CD4-positive, alpha-beta T cell treated with Interferon gamma for 1 hour (primary cell): ENCODE measurements at places on chromosomes 3 and 15.

GRCh38 chr3:82999777-83000176, 1238.3 kb upstream of the GBE1 start:
- DNase-seq = no peak

GRCh38 chr3:146650691-146651442, 45.7 kb upstream of the PLSCR5 start:
- DNase-seq = no peak

DNA sequence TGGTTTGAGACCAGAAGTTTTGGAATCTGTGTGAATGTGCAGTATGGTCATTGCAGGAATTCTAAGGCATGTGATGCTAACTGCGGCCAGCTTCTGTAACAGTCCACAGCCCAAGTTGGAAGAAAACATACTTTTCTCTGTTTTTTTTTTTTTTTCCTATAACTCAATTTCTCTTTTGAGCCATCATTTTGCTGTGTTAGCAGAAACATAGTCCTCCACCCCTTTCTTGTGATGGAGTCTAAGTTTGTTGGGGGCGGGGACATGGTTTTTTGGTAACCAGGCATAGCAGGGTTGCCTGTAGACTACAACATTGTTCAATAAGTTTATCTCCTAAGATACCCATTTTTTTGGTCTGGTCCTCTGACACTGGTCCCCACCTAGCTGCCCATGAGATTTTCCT, 223.2 kb upstream of the ONECUT1 start:
- no peak for DNase-seq

GRCh38 chr15:55514414-55514850, 6.4 kb upstream of the DNAAF4 start:
- DNase-seq = no peak

DNA sequence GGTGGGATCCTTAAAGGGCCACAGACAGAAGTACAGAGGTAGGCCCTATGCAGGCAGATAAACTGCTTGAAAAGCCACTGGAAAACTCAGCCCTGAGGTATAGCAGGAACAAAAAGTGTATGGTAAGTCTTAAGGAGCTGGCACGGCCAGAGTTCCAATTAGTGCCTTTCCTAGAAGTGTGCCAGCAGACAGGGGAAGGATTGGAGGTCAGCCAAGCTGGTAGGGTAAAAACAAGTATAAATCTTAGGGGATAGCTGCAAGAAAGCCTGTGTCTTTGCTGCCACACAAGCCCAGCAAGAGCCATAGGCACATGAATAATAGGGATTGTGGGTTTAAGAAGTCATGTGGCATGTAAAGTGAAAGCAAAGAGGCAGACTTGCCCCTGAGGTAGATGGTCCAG, 582.5 kb downstream of the PLOD2 start:
- no peak for DNase-seq

DNA sequence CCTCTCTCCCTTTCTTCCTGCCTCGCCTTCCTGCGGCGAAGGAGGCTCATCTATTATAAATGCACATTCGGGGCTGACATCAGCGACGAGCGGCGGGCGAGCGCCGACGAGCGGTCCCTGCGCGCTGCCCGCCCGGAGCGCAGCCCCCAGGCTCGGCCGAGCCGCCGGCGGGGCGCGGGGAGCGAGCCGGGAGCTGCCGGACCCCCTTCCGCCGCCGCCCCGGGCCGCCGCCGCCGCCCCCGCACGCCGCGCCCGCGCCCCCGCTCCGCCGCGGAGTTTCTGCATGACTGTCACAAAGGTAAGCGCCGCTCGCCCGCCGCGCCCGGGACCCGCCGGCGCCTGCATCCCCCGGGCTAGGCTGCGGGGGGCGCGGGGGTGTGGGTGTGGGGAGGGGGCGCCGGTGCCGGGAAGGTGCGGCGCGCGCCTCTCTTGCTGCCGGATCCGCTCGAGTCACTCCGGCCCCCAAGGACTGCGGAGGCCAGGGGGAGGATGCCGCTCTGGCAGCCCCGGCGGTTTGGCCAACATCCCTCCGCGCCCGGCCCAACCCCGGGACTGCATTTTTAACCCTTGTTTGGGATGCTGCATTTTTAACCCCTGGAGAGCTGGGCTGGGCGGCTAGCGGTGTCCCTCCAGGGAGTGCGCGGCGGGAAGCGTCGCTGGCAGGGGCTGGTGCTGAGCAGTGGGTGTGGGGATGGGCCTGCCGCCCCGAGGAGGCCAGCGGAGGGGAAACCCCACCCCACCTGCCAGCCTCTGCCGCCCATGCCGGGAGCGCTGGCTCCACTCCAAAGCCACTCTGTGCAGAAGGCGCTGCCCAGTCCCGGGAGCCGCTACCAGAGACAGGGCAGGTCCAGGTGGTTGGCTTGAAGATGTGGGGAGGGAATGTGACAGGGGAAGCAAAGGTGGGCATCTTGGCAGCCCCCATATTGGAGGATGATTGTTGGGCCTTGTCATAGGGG, at the start of gene CORO2B:
CORO2B (plus strand) TSS at position 14 of the 956 bp plus-strand sequence; CDS start at position 284, 270 bp downstream.
- no peak for DNase-seq

- DNase-seq = no peak
These were observed 161.5 kb downstream of the FEZF2 start for GRCh38 chr3:62211675-62212429.

DNA sequence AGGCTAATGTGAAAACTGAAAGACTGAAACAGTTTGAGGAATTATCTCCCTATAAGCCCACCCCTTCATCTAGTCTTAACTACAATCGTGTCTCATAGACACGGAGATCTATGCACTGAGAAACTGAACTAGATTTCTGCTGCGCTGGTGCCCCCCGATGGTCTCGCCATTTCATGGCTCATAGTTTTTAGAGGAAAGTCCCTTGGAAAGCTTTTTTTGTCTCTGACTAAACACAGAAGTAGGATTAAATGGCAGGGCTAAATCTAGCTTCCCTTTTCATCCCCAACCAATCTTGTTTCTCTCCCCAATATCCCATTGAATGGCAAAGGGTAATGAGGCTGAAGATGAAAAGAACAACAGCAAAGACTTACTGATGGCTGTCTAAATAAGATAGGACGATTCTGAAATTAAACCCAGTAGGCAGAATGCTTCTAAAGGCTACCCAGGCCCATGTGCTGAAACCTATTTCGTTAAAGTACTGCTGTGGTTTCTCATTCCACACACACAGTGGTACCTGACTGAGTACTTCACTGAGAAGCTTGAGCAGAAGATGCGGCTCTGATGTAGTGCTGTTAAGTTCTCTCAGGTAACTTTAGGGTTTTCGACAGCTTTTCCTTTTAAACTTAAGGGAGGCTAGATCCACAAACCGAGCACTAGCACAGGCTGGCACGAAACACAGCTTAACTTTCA, 142.7 kb downstream of the GADL1 start:
- peak; percentile 44 for DNase-seq

GRCh38 chr3:33831053-33831452, 32.6 kb downstream of the PDCD6IP start:
- DNase-seq = no peak

GRCh38 chr3:52025453-52025852, 29.8 kb upstream of the RPL29 start:
- no peak for DNase-seq

DNA sequence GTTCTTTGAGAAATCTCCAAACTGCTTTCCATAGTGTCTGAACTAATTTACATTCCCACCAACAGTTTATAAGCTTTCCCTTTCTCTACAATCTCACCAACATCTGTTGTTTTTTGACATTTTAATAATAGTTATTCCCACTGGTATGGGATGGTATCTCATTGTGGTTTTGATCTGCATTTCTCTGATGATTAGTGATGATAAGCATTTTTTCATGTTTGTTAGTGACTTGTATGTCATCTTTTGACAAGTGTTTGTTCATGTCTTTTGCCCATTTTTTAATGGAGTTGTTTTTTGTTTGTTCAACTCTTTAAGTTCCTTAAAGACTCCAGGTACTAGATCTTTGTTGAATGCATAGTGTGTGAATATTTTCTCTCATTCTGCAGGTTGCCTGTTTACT, 116.6 kb upstream of the TSC22D2 start:
- no peak for DNase-seq

DNA sequence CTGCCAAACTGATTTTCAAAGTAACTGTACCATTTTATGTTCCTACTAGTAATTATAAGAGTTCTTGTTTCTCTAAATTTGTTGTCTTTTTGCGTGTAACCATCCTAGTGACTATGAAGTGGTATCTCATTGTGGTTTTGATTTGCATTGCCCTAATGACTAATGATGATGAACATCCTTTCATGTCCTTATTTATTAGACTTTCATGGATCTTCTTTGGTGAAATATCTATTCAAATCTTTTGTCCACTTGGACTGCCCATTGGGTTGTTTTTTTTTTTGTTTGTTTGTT, 3.6 kb downstream of the OXSR1 start:
- no peak for DNase-seq

GRCh38 chr3:141900343-141900742, 23.9 kb downstream of the ATP1B3 start:
- no peak for DNase-seq

DNA sequence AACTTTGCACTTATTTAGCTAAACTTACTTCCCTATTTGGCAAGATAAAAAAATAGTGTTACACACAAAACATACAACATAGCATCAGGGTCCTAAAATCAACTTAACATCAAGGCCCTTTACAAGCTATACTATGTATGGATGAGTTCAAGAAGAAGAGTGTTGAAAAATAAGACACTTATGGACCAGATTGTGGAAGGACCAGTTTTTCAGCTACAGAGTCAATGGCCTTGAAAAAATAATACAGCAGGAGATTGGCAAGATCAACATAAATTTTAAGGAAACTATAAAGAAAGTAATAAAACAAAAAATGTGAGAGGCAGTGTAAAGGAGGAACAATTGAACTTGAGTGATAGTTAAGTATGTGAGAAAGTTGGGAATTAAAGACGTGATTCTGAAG, 66.3 kb upstream of the BBX start:
- no peak for DNase-seq

- no peak for DNase-seq
These were observed 923.0 kb downstream of the DIPK2A start for GRCh38 chr3:144894576-144894975.

DNA sequence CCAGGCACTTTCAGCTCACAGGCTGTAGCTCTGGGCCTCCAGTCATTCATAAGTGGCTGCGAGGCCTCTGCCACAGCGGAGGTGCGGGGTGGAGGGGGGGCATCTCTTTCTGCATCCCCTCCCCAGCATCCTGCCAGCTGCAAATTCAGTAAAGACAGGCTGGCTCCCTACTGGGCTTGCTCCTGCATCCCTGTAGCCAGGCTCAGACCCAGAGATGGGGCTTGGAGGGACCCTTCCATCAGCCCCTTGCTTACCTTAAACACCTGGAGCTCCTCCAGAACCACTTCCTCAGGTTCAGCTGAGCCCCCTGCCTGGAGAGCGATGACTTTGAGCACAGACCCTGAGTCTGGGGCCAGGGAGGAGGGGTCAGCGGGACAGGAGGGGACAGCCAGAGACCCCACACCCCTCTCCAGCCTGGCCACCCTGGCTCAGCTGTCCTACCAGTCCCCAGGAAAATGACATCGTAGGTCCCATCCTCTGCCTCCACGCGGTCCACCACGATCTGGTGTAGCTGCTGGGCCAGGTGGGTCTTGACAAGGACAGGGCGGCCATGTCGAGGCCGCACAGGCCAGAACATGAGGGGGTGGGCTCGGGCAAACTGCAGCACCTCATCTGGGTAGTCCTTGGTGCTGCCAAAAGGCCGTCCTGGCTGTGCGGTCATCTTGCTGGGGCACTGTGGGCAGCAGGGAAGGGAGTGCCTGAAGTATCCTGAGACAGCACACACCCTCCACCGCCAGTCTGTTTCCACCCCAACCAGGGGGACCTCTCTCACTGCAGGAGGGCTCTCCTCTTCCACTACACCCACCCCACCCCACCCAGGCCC, 5.3 kb downstream of the SEMA3G start:
- no peak for DNase-seq

- no peak for DNase-seq
These were observed 15.2 kb downstream of the TPM1 start for GRCh38 chr15:63057468-63058345.
